ENCODE measurements at places on chromosomes 6 and 20.
A peak's percentile ranks its signal among the peaks of the same experiment; 100 is the strongest.

DNA sequence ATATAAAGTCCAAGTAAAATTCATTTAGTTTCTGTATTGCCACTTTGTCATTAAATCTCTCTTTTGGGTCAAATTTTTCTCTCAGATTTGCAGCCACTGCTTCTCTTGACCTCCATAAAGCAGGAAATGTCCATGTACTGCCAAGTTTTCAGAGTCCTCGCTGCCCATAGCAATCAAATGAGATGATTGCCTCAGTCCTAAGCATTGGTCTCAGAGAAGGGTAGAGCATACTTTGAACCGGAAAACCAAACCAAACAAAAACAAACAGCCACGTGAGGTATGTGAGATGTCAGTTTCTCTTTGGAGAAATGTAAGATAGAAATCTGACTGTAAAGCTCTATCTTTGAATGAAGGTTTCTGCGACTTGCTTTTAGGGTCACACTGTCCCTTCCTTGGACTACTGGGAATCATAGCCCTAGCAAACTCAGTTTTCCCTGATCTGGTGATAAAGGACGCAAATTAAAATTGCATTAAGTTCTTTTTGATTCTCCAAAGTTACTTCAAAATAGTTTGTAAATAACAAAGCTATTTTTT lies 505.4 kb upstream of the CITED2 start:
- no peak for DNase-seq

DNA sequence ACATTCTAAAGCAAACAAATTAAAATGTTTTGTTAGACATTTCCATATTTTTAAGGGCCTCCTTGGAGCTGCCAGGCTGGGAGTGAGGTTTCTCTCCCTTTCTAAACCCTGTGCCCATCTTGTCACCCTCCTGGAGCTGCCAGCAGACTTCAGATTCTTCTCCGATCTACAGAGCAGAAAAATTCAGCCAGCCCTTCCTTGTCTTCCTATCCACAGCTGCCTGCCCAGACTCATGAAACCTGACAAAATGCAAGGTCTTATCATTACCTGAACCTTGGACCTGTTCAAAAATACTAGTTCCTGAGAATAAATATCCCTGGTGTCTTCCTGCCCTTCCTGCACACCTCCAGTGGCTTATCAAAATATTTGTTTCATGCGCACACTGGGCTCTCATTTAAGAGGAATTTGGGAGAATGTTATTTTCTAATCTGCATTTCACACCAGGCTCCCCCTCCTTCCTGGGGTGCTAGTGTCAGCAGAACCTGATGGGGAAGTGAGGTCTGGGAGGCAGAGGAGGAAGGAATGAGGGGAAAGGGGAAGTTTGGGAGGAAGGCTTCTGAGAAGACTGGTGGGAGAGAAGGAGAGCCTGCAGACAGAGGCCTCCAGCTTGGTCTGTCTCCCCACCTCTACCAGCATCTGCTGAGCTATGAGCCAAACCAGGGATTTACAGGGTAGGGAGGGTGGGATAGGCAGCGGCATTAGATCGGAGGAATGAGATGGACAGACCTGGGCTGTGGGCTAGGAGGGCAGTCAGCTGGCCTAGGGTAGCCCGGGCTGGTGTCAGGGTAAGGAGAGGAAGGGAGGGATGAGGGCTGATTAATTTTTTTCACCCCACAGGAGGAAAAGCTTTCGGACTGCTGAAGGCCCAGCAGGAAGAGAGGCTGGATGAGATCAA lies at the start of gene AIF1:
Gene AIF1, plus strand, starts transcription at position 551 of the 895 bp plus-strand sequence. Its CDS starts 96 bp downstream, at position 647.
- DNase-seq = no peak

GRCh38 chr20:60060593-60060992 lies 102.4 kb downstream of the CDH26 start:
- no peak for DNase-seq

DNA sequence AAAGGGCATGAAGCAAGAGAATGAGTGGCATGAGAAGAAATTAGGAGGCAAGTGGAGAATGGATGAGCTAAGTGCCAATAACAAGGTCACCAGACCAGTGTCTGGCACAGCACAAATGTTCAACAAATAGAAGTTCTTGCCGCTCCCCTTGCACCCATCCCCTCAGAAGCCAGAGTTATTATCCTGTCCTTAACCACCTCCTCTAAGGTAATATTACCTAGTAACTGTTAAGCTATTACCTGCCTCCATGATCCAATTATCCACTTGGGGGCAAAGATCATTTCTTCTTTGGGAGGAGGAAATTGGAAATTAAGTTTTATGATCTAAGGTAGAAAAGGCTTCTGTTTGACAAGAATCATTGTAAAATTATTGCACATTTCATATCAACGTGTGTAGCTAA lies 133.8 kb downstream of the FOXA2 start:
- DNase-seq = no peak

DNA sequence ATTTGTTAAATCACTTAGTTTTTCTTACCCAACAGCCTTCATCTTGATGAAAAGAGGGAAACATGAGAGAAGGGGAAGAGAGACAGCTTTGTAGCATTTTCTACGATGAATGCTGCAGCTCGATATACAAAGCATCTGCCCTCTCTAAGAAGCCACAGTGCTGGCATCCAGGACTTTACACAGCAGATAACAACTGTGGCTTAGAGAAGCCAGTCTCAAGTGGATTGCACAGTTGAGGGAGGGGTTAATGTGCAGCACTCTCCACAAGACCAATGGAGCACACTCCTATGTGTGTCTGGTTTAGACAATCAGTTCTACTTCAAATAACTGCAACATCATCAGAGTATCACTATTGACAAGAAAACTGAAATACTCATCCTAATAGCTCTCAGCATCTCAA lies 5.8 kb downstream of the C6orf120 start:
- DNase-seq = no peak

- no peak for DNase-seq
Observed at GRCh38 chr20:1895674-1896483, 672 bp downstream of the SIRPA start.

- DNase-seq = no peak
Observed at GRCh38 chr6:143594647-143595046, 83.1 kb upstream of the PHACTR2 start.

DNA sequence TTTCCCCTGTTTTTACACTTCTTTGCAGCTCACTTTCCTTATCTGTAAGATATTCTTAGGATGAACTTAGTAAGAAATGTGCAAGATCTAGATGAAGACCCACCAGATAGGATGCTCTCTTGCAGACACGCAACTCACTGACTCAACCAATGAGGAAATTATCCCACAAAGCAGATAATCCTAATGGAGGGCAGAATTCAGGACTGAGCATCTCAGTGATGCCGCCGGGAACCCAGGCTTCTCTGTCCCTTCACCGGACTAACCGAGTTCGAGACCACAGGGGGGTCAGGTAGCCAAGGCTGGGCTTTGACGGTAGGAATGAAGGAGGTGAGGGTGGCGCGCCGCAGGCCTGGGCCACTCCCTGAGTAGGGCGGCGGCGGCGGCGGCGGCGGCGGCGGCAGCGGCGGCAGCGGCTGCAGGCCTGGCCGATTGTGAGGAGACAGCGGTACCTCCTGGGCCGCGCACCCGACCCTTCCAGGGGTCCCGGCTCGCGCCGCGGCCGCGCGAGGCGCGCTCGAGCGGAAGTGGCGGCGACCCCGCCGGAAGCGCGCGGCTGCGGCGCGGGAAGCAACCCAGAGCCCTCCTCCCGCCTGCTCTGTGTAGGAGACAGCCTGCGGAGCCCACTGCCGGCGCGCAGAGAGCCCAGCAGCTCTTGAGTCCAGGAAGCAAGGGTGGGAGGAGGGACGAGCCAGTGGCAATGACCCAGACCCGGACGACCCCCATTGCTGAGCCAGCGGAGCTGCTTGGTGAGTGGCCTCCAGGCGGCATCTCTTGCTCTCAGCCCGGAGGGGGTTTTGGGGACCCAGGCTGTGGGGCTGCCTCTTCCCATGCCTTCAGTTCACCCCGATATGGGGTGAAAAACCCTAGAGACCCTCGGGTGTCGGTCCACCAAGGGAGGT lies at the start of gene KHDC1:
Gene KHDC1, minus strand, starts transcription at position 526 of the 899 bp plus-strand sequence. CDS start 20,679 bp downstream, outside the sequence.
- DNase-seq = peak; percentile 69

All from activated CD4-positive, alpha-beta T cell treated with anti-CD3 and anti-CD28 coated beads, Interleukin-2, amount 50 U/mL, for 48 hours (primary cell).